GM04503 (cell line): ENCODE measurements at places on chromosomes 3 and 15.

DNA sequence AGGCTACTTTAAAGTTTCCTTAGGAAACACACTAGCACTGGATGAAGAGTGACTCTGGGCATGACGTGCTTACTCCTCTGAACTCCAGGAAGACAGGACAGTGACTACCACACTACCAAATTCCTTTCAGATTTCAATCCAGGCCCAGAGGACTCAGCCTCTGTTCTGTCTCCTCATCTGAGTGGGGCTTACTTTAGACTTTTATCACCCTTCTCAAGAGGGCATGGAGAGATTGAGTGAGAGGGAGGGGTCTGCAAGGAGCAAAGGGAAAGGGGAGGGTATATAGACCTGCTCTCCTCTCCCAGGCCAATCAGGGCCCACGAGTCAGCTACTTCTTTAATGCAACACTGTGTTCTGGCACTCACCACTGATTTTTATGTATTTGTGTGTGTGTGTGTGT lies 29.4 kb upstream of the RSL24D1 start:
- DNase-seq = no peak

DNA sequence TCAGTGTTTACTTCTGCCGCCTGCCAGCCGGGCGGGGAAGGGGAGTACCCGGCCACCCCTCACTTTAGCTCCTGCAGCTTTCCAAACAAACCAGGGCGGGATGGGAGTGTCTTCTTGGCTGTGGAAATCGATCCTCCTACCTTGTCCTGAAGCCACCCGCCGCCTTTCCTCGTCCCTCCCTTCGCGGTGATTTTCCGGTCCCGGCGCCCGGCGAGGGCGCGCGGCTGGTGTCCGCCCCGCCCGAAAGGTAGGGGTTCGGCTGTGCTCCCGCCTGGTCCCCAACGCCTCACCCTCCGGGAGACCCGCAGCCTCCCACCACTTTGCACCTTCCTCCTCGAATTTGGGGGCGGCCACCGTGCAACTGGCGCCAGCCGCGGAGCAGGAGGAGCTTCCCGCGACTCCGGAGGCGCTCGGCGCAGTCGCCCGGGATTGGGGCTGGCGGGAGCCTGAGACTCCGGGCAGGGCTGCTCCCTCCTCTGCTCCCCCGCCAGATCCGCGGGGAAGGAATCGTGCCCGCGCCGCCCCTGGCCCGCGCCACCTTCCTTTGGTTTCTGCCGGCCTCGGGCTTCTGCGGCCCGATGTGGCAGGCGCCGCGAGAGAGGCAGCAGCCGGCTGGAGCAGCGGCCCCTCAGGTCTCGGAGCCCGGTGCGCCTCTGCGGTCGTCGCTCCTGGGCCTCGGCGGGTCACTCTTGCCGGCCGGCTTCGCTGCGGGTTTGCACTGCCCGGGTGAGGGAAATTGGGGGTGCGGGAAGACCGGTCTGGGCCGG lies 30.7 kb upstream of the ST3GAL6 start:
- DNase-seq = no peak

GRCh38 chr15:81939604-81940440 lies 106.0 kb downstream of the MEX3B start:
- DNase-seq = no peak

- DNase-seq = no peak
These were observed 261.9 kb downstream of the GABRG3 start for GRCh38 chr15:27232876-27233275.

DNA sequence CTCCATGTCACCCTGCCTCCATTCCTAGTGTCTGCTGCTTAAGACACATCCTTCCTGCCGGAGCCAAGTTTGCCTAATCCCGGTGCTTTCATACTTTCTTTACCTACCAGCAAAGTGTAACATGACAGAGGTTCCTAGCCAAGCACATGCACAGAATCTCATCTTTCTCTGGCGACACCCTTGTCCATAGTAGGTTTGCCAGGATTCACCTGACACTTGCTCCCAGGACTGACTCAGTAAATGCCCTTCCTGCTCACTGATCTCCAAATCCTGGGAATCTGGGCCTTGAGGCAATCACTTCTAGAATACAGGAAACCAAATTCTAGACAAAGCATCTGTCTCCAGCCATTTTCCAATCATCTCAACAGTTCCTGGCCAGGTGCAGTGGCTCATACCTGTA lies 10.2 kb upstream of the NR2E3 start:
- no peak for DNase-seq

- no peak for DNase-seq
These were observed 572.3 kb downstream of the PYDC2 start for GRCh38 chr3:192033246-192033645.

DNA sequence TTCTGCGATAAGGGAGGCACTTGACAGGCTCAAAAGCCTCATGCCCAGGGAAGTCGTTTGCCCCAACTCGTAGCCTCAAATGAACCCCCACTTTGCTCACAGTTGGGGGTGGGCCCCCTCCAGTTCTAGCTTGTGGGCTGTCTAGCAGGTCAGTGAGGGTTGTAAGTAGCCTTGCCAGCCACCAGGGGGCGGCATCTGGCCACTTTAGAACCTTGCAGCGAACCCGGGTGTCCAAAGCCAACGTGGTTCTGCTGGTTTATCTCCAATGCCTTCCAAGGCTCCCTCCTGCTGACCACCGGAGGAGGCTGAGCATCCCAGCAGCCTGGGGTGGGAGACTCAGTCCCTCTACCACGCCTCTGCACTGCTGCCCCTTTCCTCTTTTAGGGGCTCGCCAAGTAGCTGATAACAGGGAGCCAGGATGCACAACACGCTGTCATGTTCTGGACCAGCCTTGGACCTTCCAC lies 9.2 kb upstream of the RBSN start:
- DNase-seq = no peak

DNA sequence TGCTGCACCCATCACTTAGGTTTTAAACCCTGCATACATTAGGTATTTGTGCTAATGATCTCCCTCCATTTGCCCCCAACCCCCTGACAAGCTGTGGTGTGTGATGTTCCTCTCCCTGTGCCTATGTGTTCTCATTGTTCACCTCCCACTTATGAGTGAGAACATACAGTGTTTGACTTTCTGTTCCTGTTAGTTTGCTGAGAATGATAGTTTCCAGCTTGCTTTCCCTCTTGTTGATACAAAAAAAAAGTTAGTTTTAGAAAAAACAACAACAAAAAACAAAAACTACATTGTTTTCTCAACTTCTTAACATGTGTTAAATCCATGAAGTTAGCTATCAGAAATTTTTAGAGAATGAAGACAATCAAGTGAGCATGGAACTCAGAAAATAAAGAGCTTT lies 953.0 kb downstream of the VGLL3 start:
- DNase-seq = no peak

DNA sequence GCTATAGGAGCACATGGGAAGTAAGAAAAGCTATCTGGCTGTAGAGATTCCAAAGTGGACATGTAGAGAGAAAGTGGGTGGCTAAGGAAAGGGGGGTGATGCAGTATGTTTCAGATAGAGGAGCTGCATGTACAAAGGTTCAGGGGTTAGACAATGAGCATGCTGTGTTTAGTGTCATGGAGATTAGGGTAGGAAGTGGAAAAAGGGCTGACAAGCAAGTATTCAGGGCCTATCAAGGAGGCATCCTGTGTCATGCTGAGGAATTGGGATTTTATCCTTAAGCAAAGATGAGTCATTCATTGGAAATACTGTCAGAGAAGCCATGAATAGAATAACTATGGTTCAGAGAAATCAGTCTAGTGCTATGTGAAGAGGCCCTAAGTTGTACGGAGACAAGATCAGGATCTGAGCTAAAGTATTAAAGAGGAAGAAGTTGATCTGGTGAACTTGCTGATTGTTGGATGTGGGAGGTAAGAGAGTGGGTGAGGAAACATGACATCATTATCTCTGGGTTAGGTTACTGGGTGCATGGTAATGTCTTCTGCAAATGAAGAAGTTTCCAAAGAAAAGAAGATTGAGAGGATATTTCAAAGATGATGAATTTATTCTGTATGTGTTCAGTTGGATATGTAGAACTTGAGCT lies 176.7 kb upstream of the GOLIM4 start:
- DNase-seq = no peak

- no peak for DNase-seq
These were observed 7.7 kb upstream of the DIS3L start for GRCh38 chr15:66285533-66286280.

GRCh38 chr3:62493109-62493801 lies 119.9 kb upstream of the FEZF2 start:
- no peak for DNase-seq

- no peak for DNase-seq
These were observed 440 bp downstream of the PRTG start for GRCh38 chr15:55742498-55742926.

- no peak for DNase-seq
These were observed 98.6 kb downstream of the MESD start for GRCh38 chr15:80891006-80891405.

GRCh38 chr15:69357773-69358771 lies 56.1 kb upstream of the KIF23 start:
- DNase-seq = no peak

DNA sequence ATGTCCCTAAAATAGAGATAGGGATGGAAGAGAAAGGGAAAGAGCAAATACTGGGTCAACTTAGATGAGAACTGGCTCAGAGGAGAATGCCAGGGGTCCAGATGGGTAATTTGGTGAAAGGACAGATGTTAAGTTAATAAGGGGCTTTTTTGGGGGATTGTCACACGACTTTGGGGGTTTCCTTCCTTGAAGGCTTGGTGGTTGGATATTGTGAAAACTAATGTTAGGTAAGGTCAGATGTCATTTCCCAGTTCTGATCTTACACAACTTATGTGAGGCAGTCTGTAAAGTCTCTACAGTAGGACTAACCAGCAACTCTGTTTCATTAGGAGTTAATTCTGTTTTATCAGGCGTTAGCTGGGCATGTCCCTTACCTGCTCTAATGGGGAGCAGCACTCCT lies 231.1 kb downstream of the NR2F2 start:
- no peak for DNase-seq

- DNase-seq = no peak
These were observed 132.2 kb upstream of the TSC22D2 start for GRCh38 chr3:150275941-150276340.

GRCh38 chr15:86849136-86849535 lies 769.5 kb downstream of the AGBL1 start:
- DNase-seq = no peak

DNA sequence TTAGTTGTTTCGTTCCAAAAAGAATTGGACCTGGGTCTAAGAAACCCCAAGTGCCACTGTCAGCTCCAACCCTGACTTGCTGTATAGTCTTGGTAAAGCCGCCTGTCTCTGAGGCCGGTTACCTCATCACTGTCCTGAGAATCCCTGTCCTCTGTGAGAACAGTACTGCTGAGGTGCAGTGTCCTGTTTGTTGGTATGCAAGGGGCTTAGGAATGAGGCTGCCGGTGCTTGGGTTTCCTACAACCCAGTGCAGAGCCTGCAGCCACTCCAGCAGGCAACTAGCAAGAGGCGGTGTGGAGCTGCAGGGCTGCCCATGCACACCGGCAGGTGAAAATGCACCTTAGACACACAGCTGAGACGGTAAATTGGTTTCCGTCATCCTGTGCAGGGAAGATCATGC lies 52.0 kb upstream of the ATG7 start:
- DNase-seq = no peak
